Uterus (tissue), 4 donors: ENCODE measurements at places on chromosomes 6 and 20. TPM values are rescaled to one million over a fixed set of nuclear protein-coding genes. Genes with fewer than 3 reads are reported as not detected.

Gene SH3BGRL2
- 38.7 TPM for total RNA-seq

Gene GNMT
- not detected for total RNA-seq

Gene WFDC12
- not detected for total RNA-seq

Gene HLA-DRA
- 130 TPM for total RNA-seq

Gene EDN3
- not detected for total RNA-seq

Gene TTBK1
- 0.14 TPM for total RNA-seq

Gene KCNS1
- total RNA-seq: not detected

Gene OOEP
- total RNA-seq: not detected

Gene SLPI
- total RNA-seq: 57.4 TPM

- DNase-seq: no peak
Observed at GRCh38 chr20:43680981-43681380, 14.1 kb downstream of the MYBL2 start.

DNA sequence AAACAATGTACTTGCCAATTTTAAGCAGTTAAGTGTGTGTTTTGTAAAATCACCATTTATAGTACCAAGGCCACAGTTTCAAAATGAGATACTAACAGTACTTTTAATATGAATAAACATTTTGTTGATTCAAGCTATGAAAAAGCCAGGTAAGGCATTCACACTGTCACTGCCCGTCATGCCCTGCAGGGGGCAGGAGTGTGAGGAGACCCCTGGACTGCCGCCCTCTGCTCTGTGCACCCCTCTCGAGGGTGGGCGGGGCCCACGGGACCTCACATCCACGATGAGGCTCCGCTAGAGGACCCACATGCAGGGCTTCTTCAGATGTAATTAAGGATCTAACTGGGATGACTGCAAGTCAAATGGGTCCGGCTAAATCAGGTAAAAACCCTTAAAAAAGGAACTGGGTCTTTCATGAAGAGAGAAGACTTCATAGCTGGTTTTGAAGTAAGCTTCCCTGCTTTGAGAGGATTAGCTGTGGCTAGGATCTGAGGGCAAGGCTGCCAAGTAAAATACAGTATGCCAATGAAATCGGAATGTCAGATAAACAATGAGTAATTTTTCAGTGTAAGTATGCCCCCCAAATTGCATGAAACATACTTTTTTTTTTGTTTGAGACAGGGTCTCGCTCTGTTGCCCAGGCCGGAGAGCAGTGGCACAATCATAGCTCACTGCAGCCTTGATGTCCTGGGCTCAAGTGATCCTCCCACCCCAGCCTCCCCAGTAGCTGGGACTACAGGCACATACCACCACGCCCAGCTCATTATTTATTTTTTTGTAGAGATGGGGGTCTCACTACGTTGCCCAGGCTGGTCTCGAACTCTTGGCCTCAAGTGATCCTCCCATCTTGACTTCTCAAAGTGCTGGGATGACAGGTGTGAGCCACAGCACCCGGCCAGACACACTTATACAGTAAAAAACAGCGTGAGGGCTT lies 18.7 kb downstream of the DIDO1 start:
- no peak for DNase-seq

GRCh38 chr6:118377711-118378414 lies 170.2 kb upstream of the PLN start:
- no peak for DNase-seq

DNA sequence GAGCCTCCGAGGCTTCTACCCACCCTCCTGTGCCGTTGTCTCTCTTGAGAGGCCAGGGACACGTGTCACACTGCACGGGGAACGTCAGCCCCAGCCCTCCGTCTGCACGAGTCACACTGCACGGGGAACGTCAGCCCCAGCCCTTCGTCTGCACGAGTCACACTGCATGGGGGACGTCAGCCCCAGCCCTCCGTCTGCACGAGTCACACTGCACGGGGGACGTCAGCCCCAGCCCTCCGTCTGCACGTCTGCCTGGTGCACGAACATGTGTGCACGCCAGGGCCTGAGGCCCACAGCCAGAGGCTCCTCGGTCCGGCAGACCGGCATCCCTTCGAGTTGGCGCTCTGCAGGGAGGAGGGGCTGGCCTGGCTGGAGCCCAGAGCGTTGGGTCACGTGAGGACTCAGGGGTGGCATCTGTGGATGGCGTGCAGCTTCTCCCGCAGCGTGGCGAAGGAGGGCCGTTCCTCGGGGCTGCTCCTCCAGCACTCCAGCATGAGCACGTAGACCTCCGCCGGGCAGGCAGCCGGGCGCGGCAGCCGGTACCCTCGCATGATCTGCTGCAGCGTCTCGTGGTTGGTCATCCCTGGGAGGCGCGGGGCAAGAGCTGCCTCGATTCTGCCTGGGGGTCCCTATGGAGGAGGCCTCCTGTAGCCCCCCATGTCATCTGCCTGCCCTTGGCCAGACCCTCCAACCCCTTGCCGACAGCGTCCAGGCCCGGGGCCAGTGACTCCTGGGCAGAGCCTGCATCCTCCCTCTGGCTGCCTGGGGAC lies 3.4 kb upstream of the PTK6 start:
- no peak for DNase-seq

DNA sequence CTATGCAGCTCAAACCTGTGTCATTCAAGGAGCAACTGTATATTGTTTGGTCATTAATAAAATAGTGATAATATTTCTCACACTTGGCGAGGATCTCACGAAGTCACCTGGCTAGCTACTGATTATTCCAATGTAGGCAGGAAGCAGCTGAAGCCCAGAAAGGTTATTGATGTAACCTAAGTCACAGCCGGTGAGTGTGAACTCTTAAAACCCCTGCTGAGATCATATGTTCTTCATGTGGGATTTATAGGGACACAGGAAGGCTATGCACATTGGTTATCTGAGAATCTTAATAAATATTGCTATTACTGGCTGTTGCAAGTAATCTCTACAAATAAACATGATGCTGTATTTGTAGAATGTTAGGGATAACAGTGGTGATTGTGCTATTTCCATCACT lies 161.4 kb downstream of the TBC1D7 start:
- DNase-seq: no peak

DNA sequence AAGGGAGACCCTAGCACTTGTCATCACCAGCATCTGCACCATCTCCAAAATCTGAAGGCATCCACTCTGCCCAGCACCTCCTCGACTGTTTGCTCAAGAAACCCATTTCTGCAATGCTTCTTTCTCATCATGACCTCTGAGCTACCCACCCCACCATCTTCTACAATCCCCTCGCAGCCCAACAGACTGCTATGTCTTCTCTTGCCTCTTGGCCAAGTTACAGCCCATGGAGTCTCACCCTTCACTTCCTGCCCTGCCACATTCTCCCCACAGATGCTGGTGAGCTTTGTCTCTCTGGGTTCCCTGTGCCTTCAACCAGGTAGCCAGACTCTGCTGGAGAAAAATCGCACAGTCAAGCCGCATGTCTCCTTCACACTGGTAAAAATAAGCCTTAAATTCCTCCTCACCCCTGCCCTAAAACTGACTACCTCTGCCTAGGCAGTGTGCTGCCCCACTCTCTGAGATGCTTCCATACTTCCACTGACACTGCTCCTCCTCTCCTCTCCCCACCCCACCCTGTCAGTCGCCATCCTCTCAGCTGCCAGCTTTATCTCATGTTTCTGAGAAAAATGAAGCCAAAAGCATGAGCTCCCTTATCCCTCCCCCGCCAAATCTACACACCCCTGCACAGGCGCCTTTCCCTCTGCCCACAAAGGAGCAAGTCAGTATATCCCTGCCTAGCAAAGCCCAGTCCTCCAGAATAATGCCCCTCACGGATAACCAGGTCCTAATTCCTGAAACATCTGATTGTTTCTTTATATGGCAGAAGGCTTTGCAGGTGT lies 2.3 kb upstream of the TXNDC5 start:
- DNase-seq: no peak
